Stimulated activated CD8-positive, alpha-beta memory T cell treated with anti-CD3 and anti-CD28 coated beads, Interleukin-7, amount 100 ng/mL, for 1 hour (primary cell): ENCODE measurements at places on chromosomes 5 and 9.

DNA sequence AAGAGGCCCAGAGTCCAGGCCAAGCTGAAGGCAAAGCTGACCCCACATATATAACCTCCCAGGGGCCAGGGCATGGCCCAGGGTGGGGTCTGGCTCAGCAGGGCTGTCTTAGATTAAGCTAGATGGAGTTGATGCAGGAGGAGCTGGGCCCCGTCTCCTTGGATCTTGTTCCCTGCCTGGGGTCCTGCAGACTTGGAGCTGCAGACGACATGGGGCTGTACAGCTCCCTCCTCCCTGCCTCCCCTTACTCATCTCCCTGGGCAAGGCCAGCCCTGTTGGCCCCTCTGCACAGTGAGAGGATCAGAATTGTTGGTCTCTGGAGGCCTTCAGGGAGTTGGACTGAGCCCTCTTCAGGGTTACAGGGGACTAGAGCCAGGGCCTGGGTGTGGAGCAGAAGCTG is 134.9 kb downstream of the RGS3 start:
- DNase-seq = no peak

DNA sequence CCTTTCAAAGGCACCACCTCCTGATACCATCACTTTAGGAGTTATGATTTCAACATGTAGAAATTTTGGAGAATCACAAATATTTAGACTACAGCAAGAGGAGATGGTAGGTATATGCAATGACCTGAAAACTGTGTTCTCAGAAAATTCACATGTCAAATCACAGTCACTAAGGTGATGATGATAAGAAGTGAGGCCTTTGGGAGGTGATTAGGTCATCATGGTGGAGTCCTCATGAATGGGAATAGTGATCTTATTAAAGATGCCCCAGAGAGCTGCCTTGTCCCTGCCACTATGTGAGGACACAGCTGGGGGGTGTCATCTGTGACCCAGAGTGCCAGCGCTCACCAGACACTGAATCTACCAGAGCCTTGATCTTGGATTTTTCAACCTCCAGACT is 513.5 kb upstream of the TUSC1 start:
- DNase-seq = no peak

DNA sequence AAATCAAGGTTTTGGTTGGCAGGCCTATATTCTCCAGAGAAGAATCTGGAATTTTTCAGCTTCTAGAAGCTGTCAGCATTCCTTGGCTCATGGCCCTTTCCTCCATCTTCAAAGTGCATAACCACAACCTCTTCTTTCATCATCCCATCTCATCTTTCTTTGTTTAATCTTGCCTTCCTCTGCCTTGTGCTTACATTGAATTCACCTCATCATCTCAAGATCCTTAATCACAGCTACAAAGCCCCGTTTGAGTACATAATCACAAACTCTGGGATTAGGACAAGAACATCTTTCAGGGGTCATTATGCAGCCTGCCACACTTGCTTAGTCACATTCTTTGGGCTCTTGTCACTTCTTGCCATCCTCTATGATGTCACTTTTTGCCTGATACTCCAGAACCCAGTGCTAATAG is 130.3 kb downstream of the FOXD1 start:
- DNase-seq = no peak

GRCh38 chr9:130991778-130992681 is 16.9 kb upstream of the LAMC3 start:
- DNase-seq = no peak

- DNase-seq = no peak
Measured at GRCh38 chr9:115636596-115636995, 517.0 kb upstream of the PAPPA start.

DNA sequence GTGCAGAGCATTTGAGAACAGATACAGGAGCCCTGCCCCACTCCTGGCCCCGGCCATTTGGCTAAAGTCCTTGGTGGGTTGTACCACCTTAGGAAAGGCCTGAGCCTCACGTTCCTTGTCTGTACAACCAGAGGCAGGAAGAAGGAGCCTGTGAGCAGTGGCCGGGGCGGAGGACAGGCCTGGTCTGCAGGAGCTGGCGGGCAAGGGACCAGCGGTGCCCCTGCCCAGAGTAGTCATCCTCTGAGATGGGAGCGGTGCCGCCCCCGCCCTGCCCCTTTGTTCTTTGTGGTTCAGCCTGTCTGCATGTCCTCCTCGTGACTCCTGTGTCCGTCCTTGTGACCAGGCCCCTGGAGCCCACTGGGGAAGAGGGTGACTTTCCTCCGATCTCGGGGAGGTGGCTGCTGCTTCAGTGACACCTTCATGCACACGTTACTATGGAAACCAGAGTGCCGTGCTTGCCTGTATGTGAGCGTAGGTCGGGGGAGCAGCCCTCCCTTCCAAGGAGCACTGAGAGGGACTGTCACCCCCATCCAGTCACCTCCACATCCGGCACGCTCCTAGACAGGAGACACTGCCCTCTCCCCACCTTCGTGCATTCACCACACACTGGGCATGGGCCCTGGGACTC is 42.9 kb downstream of the UNC5A start:
- DNase-seq = no peak

DNA sequence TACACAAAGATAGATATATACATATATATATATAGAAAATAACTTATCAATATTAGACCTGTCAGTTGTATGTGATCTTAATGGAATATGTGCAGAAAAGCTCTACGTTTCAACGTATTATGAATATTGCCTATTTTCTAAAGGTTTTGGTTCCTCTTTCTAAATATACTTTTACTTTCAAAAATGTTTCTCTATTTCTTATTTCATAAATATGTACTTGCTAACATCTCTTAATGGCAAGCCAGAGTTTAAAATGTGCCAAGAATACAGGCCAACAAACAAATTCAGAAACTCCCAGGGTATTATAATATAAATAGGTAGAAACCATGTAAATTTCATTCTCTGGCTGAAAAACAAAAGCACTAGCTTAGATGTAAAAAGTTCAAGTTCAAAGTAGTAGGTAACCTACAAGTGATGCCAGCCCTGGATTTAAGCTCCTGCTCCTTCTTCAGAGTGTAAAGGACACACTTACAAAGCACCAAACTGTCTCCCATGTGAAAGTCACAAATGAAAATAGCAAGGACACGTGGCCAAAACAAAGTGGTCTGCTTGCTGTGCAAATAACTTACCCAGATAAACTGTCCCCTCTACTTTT is 685.1 kb upstream of the DMAC1 start:
- DNase-seq = no peak

GRCh38 chr5:178131446-178131996 is 707 bp downstream of the RMND5B start:
- no peak for DNase-seq

DNA sequence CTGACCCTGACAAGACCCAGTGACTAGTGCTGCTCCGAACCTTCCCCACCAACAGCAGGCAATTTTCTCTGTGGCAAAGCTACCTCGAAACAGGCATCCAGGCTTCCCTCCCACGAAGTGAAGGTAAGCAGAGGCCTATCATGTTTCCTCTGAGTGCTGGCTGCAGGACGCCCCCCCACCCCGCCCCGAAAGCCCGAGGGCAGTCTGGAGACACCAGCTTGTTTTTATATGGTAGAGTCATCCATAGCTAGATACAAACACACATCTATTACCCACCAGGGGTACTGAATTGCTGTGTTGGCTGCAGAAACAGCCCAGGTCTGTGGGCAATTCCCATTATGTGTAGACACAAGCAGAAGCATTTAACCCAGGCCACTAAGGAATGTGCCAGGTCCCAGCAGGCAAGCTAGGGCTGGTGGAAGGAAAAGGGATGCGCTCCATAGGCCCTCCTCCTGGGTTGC is 40.4 kb downstream of the LIX1 start:
- no peak for DNase-seq

DNA sequence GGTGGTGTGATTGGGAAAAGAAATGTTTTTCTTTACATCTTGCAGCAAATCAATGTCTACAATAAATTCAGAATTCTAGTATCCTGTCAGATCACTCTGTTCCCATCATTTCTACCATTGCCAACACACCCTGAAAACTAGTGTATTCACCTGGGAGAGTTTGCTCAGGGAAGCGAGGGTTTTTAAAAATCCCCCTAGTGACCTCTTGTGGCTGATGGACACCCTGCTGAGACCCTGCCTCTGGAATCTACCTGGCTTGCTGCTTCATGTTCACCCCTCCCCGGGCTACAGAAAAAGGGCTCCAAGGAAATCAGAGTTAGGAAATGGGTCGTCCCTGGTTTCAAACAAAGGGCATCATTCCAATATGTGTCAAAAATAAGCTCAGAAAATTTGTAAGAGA is 21.4 kb upstream of the ALDOB start:
- DNase-seq = no peak

GRCh38 chr5:137310051-137310730 is 188.9 kb downstream of the SPOCK1 start:
- DNase-seq = no peak

GRCh38 chr5:19920761-19921160 is 67.2 kb downstream of the CDH18 start:
- DNase-seq = no peak

DNA sequence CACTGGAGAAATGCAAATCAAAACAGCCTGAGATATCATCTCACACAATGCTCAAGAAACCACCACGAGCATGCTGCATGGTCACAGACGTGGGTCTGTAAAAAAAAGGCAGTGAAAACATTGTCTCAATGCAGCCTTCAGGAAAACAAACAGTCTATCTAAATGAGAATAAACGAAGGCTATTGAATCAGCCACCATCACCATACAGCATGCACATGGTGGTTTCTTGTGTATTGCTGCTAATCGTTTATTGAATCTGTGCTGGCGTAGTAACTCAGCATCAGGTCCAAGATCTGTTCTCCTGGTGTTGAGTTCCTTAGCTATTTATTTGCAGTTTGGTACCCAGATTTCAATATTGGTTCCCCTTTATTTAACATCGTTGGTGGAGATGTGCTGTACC is 1115.0 kb downstream of the CDH18 start:
- no peak for DNase-seq

- no peak for DNase-seq
Measured at GRCh38 chr5:40547557-40547956, 132.2 kb upstream of the PTGER4 start.

DNA sequence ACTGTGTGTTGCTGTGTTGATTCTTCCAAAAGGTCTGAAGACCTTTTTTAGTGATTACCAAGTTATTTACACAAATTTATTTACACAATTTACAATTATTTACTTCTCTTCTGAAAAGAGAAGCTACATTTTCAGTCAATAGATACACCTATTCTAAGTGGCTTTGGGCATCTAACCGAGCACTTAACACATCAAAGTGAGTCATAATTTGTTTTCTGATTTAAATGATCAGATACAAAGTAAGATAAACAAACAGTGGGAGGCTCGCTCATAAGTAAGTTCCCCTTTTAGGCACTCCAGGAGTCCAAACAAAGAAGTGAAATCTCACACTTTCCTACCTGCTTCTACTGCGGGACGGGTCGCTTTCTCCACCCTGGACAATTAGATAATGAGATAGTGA is 90.2 kb downstream of the APBA1 start:
- no peak for DNase-seq

GRCh38 chr5:88821161-88821560 is 61.8 kb downstream of the MEF2C start:
- no peak for DNase-seq

GRCh38 chr5:79842006-79842881 is 148.8 kb downstream of the MTX3 start:
- DNase-seq = no peak

GRCh38 chr9:83459830-83460229 is 78.4 kb downstream of the FRMD3 start:
- no peak for DNase-seq

- DNase-seq = no peak
Measured at GRCh38 chr9:99399474-99399873, 177.4 kb downstream of the SEC61B start.

GRCh38 chr5:139836469-139837208 is 41.0 kb downstream of the PSD2 start:
- DNase-seq = no peak

- no peak for DNase-seq
Measured at GRCh38 chr5:67316695-67317094, 120.1 kb upstream of the CD180 start.

DNA sequence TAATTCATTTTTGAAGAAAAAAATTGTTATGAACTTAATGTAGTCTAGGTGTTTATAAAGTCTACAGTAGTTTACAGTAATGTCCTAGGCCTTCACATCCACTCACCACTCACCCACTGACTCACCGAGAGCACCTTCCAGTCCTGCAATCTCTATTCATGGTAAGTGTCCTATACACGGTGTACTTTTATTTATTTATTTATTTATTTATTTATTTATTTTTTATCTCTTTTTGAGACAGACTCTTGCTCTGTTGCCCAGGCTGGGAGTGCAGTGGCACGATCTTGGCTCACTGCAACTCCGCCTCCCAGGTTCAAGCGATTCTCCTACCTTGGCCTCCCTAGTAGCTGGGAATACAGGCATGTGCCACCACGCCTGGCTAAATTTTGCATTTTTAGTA is 39.3 kb upstream of the PIK3R1 start:
- DNase-seq = no peak

GRCh38 chr5:54384356-54384933 is 71.1 kb upstream of the HSPB3 start:
- DNase-seq = no peak

DNA sequence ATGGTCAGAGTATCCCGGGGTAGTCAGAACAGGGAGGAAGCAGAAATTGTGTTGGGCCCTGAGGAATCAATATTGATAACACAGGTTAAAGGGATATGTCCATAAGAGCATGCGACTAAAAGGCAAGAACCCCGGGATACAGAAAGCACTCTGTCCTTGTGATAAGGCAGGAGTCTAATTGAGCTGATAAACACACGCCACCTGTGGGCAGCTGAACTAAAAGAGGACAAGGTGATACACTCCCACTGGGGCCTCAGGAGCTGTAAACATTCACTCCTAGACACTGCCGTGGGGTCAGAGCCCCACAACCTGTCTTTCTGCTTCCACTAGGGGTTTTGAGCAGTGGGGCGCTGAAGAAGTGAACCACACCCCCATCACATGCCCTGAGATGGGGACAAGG is 144.7 kb upstream of the MPDZ start:
- DNase-seq = no peak

GRCh38 chr5:110371725-110372041 is 354.8 kb downstream of the TMEM232 start:
- no peak for DNase-seq

DNA sequence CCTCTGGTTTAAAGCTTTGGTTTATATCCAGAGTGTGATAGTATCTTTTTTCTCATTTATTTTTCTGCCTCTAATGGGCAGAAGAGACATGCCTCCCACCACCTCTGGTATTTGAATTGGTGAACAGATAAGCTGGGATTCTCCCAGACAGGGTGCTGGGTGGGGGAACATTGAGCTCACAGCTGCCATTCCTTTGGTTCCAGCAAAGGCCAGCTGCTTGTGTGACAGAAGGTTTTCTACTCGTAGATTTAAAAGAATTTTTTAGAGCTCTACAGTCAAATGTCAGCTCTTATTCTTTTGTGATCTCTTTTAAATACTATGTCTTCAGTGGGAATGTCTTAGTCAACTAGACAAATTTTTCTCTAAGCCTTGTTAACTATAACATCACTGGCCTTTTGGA is 54.7 kb upstream of the ADAMTS16 start:
- no peak for DNase-seq

- DNase-seq = no peak
Measured at GRCh38 chr5:176742246-176743105, 67.9 kb upstream of the UNC5A start.
